ENCODE measurements at places on chromosomes 5 and 9.

DNA sequence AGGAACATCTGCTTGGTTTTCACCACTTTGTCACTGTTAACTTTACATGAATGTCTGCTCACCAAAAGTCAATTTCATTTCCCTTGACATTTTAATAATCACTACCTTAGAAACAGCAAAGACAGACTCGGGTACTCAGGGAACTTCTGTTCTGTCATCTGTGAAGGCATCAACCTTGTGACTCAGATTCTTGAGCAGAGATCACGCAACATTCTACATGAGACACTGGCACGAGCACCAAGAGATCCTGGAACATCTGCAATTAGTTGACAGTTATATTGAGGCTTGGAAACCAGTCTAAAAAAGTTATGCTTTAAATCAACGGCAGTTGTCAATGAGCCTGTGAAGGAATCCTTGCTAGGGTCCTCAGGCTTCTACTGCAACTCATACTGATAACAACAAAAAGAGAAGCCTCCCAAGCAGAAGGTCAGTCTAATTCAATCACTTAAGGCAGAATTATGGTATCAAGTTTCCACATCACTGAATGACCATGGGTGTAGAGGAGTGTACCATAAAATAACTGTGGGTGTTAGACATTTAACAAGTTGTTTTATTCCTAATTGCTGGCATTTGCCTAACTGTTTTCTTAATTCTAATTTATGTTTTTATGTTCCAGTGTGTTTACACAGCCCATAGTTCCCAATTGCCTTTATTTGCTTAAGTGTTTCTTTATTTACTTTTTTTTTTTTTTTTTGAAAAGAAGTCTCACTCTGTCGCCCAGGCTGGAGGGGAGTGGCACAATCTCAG is 3.3 kb upstream of the PBX3 start:
- no peak for DNase-seq

GRCh38 chr9:37939575-37940095 is 35.7 kb upstream of the SLC25A51 start:
- no peak for DNase-seq

DNA sequence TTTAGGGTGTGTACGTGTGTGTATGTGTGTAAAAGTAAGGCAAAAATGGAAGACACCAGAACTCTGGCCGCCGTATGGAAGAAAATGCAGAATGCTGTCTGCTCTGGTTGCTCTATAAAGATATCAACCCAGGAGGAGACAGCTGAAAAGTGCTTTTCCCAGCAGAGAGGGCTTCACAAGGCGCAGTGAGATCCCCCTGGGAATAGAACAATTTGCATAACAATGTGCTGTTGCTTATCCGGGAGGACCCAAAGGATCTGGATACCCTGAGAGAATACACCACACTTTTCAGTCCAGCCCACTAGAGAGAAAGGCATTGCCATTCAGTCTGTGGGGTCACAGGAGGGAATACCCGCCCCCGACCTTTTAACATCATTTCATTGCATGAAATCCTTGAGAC is 230.6 kb downstream of the EBF1 start:
- no peak for DNase-seq

GRCh38 chr9:115423646-115424045 is 305.7 kb upstream of the TNC start:
- DNase-seq, result no peak

DNA sequence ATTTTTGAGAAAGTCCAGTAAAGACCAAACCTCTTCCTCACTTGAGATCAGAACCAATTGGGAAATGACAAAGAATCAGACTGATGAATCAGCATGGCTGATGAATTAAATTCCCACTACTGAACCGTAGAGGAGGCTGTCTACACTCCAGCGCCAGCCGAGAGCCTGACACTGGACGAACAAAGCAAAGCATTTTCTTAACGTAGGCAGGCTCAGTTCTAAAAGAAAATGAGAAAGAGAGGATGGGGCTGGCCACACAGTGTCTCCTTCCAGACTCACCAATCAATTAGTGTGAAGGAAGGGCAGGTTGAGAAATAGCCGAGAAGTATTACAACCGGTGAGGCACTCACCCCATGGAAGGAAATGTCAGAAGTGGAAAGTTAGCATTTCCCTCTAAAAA is 49.4 kb downstream of the ITGA1 start:
- no peak for DNase-seq

DNA sequence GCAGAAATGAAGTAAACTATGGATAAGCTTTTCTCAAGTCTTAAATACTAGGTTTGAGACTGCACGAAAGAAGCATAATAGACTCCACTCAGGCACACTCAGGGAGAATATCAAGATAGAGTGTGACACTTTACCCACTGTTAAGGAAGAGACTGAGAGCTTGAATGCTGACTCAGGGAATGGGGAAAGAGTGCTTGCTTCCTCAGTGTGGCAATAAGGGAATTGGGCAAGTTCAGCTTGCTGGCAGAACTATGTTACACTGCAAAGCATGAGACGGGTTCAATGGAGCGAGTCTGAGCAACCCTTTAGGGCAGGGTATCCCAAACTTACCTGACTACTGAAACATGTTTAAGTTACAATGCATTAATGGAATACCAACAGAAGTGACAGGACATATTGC is 237.7 kb upstream of the MEF2C start:
- DNase-seq, result no peak

DNA sequence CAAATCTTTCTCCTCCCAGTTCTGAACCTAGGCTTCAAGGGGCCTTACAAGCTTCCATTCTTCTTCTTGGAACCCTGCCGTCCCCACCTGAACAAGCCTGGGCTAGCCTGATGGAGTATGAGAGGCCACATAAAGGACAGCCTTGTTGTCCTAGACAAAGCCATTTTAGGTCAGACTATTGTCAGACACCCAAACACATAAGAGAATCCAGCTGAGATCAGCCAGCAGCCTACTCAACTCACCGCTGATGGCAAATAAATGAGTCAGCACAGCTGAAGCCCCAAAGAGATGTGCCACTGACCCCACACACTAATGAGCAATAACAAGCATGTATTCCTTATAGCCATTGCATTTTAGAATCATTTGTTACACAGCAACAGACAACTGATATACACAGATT is 33.8 kb downstream of the SVEP1 start:
- no peak for DNase-seq

GRCh38 chr5:56685503-56686217 is 129.7 kb upstream of the MAP3K1 start:
- DNase-seq, result no peak

GRCh38 chr5:35598707-35599370 is 18.8 kb upstream of the SPEF2 start:
- DNase-seq, result no peak

- DNase-seq, result no peak
Observed at GRCh38 chr5:170218726-170219125, 14.1 kb upstream of the C5orf58 start.

DNA sequence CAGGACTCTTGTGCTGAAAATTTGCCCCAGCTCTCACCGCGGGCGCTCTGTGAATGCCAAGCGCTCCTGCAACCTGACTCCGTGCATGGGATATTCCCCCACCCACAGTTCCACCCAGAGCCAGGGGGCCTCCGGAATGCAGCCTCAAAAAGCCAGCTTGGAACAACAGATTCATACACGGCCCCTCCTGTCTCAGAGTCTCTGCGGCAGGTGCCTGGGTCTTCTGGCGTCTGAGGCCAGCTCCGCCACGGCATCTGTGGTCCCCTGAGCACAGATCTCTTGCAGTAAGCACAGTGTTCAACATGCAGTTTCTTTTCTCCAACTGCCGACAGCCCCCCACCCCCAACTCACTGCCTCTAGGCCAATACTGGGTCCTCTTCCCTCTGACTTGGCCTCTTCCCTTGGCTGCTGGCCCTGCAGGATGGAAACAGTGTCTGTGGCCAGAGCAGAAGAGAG is 355.7 kb upstream of the IRX2 start:
- no peak for DNase-seq

DNA sequence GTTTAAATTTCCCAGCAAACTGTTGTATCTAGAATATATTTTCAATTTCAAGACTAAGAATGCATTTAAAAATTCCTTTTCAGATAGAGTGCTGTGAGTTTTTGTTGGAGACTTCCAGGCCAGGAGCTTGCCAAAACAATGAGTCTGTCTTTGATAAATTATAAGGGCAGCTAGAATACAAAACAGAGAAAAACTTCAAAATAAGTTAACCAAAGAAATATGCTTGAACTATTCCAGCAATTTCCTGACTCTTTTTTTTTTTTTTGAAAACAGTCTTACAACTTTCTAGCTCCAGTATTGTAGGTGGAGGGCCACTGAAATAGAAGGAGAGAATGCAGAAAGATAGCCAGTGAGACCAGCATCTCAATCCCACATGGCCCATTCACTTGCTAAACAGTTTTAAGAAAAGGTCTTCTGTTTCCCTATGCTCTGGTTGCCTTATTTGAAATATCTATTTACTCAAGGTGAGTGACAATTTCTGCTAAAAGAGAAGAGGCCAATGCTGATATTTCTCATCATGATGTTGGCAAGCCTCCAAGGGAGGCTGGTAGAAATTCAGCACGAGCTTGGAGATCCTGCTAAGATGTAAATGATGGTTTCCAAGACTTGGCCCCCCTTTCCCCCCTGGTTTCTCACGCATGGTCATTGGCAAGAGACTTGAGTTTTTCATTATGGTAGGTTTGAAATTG is 103.2 kb downstream of the USP20 start:
- no peak for DNase-seq

- no peak for DNase-seq
Observed at GRCh38 chr5:150377964-150378694, 20.6 kb downstream of the TCOF1 start.

DNA sequence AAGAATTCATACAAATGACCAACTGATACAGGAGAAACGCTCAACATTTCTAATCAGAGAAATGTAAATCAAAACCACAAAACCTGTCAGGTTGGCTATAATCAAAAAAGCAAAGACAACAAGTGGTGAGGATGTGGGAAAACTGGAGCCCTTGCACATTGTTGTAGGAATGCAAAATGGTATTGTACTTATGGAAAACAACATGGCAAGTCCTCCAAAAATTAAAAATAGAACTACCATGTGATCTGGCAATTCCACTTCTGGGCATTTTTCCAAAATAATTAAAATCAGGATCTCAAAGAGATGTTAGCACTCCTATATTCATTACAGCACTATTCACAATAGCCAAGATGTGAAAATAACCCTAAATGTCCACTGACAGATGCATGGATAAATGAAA is 76.1 kb downstream of the FNIP1 start:
- DNase-seq, result no peak

- DNase-seq, result no peak
Observed at GRCh38 chr9:107489144-107489673, 360 bp downstream of the KLF4 start.

GRCh38 chr5:37668524-37669047 is 171.3 kb downstream of the GDNF start:
- DNase-seq, result no peak

DNA sequence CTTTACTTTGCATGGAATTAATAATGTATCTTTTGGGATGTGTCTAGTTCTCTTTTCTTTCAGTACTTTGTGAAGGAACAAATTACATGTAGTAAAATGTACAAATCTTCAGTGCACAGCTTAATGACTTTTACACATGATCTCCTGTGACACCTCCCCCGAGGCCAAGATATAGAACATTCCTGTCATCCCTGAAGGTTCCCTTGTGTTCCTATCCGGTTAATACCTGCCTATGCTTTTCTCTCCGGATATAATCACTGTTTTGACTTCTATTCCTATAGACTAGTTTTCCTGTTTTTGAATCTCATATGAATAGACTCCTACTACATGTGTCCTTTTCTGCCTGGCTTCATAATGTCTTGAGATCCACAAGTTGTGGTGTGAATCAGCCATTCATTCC is 21.5 kb downstream of the STC2 start:
- no peak for DNase-seq

DNA sequence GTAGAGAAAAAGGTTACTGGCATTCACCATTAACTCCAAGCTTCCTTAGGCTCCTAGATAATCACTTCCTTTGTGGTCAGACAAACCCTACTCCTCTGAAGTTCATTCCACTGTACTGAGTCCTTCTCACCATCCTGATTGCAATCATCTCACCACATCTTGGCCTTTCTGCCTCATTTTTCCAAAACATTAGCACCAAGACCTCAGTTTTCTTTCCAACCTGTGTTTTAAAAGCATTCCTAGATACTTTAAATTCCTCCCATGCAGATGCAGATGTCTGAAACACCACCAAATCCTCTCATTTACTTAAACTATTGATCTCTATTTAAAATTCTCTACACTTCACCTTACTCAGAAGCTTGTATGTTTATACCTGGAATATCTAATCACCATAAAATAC is 961.3 kb upstream of the CTNND2 start:
- no peak for DNase-seq

DNA sequence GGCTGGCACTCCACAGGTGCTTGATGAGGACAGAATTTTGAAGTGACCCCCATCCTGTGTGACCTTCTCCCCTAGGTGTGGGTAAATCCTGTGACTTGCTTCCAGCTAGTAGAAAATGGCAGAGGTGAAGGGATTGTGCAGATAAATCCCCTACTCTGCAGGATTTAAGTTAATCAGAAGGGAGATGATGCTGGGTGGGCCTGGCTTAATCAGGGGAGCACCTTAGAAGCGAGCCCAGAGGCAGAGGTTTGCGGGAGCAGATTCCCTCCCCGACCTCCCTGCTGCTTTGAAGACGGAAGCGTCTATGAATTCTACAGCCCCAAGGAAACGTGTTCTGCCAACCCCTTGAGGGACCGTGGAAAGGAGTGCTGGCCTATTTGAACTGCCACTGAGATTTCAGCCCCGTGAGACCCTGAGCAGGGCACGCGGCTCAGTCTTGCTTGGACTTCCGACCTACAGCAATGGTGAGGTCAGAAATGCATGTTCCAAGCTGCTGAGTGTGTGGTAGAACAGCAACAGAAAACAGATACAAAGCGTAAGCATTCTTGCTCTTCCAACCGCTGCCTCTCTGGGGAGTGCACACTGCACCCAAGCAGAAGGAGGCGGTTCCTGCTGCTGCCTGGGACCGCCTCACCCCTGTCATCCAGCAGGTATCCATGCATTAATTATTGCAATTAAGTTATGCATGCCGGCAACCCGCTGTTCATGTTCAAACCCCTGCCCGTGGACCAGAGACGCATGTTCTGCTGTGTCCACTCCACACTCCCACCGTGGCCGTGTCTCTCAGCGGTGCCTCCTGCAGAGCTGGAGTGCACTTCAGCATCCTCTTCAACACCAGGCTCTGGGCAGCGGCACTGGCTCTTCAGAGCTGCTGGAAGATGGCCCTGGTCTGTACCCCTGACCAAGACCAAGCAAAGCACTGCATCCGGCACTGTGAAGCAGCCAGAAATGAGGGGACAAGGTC is 54.6 kb upstream of the RXRA start:
- DNase-seq, result no peak
